ENCODE measurements at places on chromosomes 5 and 9.

GRCh38 chr5:173468821-173469251, 140.6 kb upstream of the STC2 start:
- no peak for DNase-seq

GRCh38 chr9:128242124-128242523, 33.7 kb downstream of the GOLGA2 start:
- no peak for DNase-seq

DNA sequence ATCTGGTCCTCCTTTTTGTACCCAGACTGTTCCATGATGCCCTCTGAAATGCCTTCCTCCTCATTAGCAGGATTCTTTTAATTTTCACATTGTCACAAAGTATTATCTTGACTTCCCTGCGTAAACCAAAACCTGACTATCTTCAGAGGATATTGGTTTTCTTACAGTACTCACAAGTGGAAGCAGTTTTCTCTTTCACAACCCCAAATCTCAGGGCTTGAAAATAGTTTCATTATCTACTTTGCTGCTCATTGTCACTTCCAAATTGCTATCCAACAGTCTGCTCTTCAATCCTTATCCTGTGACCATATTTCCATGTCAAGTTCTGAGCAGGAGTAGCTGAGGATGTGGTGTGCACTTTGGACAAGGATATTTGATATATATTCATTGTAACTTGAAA, 324.1 kb downstream of the FAM170A start:
- DNase-seq = no peak

- peak; percentile 23 for DNase-seq
Observed at GRCh38 chr9:38022203-38022895, 46.7 kb downstream of the SHB start.

DNA sequence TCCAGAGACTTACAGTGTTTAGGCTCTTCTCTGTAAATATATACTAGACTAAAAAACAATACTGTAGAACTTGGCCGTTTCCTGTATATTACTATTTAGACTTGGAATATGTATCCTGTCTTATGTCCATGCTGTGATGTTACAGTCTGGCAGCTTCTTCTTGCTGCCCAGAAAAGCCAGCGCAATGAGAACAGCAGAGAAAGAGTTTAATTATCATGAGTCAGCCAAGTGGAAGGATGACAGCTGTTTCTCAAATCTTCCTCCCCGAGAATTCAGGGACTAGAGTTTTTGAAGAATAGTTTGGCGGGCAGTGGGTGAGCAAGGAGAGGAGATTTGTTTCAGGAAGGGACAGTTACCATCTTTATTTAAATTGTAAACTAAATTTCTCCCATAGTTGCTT, 37.5 kb downstream of the NAA35 start:
- no peak for DNase-seq

- DNase-seq = no peak
Observed at GRCh38 chr9:16544842-16545241, 325.6 kb downstream of the BNC2 start.

DNA sequence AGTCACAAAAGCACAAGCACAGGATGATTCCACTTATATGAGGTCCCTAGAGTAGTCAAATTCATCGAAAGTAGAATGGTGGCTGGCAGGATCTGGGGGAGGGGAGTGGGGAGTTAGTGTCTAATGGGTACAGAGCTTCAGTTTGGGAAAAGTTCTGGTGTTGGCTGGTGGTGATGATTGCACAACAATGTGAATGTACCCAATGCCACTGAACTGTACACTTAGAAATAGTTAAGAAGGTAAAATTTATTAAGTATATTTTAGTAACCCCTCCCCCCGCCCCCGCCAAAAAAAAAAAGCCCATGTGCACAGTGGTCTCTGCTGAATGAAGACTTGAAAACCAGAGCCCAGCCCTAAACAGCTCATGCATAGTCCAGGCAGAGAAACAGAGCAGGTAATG, 24.8 kb upstream of the GTF3C5 start:
- DNase-seq = no peak

GRCh38 chr9:129441852-129442251, 179.0 kb downstream of the C9orf50 start:
- no peak for DNase-seq

GRCh38 chr5:81995407-81995806, 23.6 kb downstream of the ATG10 start:
- DNase-seq = no peak

- no peak for DNase-seq
Observed at GRCh38 chr5:124088289-124089032, 576.5 kb downstream of the CSNK1G3 start.

All from NCI-H510A treated with DMSO at 0.1 percent for 48 hours (cell line).